ENCODE measurements at places on chromosomes 6 and 20.

GRCh38 chr20:58448958-58449357 is 59.9 kb downstream of the VAPB start:
- DNase-seq = no peak

GRCh38 chr20:40963505-40963845 is 65.1 kb upstream of the TOP1 start:
- no peak for DNase-seq

DNA sequence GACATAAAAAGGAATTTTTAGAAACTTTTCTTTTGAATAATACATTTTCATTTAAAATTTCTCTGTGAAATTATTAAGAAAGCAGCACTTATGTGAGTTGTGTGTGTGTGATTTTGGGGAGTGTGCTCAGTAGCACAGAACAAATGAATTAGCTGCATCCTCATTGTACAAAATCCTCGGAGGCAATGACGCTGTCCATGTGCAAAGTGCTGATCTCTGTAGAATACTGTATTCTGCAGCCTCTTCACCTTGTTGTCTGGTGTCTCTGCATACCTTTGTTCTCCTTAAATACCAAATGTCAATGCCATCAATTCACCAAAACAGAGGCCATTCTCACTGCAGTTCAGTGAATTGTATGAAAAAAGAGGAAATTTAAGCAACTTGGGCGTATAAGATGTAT is 838.4 kb downstream of the QKI start:
- DNase-seq = no peak

GRCh38 chr6:138308731-138309110 is 69.0 kb upstream of the SMIM28 start:
- DNase-seq = no peak

- DNase-seq = no peak
Observed at GRCh38 chr6:95387845-95388244, 189.5 kb upstream of the MANEA start.

GRCh38 chr20:1033751-1034414 is 31.8 kb upstream of the RSPO4 start:
- DNase-seq = no peak

- no peak for DNase-seq
Observed at GRCh38 chr6:170160031-170160627, 130.7 kb downstream of the DLL1 start.

DNA sequence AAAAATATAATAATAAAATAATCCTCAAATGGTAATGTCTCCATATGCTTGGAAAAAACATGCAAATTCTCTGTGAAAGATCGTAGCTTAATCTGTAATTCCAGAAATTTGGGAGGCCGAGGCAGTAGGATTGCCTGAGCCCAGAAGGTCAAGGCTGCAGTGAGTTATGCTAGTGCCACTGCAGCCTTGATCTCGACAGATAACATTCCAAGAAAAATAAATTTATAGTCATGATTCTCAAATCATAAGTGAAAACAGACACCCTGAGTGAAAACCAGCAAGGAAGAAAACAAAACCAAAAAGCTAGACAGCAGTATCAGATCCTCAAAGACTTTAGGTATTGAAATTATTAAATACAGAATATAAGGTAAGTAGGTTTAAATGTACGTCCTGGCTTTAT is 3.8 kb upstream of the MUC21 start:
- no peak for DNase-seq

GRCh38 chr6:144066741-144067484 is 28.5 kb downstream of the SF3B5 start:
- DNase-seq = no peak

DNA sequence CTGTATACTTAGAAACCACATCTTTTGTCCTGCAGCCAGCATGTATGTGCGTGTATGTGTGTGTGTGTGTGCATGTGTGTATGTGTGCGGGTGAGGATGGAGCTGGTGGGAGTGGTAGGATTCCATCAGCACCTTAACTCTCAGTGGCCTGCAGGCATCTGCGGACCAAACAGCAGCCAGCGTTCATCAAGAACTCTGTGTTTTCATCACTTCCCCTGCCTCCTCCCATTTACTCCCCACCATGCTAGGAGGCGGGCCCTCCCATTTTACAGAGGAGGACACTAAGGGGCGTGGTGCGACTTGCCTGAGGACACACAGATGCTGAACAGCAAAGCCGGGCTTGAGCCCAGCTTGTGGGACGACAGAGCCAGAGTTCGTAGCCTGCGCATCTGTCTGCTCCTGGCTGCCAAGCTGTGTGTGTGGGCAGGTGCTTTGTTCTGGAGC is 8.9 kb downstream of the VSTM2L start:
- DNase-seq = no peak

DNA sequence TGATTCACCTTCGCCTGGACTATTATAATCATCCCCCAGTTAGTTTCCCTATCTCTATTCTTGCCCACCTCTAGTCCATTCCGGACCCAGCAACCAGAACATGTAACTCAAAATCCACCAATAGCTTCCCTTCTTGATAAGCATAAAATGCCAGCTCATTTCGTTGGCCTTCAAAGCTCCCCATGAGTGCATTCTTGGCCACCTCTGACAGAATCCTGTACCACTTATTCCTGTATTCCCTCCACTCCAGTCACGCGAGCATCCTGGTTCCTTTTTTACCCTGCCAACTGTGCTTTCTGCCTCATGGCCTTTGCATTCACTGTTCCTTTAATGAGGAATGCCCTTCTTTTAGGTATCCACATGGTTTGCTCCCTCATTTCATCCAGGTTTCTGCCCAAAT is 36.7 kb downstream of the CYP24A1 start:
- no peak for DNase-seq

DNA sequence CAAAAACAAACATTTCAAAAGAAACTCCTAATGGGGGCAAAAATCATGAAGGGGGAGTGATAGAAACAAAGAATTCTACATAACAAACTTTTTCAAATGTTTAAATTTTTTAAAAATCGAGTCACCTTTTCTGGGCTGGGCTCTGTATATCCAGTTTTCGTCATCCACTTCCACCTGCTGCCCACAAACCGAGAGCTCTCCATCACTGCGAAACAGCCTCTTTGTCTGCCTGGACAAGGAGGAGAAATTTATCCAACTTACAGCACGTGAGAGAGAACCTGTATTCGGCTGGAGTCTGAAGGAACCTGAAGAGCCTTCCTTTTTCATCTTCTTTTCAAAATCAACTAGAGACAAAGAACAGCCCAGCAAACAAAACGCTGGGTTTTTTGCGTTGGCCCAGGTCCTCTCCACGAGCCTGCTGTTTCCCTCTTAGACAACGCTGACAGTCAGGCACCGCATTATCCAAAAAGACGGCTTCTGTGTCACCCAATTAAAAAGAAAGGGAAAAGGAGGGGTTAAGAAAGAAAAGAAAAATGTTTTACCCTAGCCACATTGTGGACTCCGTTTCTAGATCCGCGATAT is 72.4 kb upstream of the NHSL1 start:
- no peak for DNase-seq

GRCh38 chr20:378961-379336 is 1.6 kb upstream of the TRIB3 start:
- no peak for DNase-seq

GRCh38 chr6:90079560-90080490 is 185.6 kb downstream of the GJA10 start:
- no peak for DNase-seq

DNA sequence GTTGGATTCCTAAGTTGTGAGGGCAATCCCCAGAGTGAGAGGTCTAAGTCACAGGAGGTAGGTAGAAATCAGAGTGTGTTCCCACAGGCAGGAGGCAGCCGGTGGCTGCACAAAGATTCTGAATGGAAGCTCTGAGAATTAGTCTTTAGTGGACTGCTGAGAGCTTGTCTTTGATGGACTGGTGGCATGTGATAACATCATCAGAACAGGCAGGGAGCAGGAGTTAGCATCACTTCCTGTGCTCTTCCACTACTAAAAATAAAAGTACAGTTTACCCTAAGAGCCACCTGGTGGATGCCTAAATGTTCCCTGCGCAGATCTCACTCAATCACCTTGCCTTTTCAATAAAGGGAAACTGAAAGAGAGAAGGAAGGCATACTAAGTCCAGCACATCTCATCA is 294.6 kb upstream of the POU3F2 start:
- no peak for DNase-seq

GRCh38 chr6:91449539-91449938 is 862.7 kb upstream of the MAP3K7 start:
- no peak for DNase-seq

DNA sequence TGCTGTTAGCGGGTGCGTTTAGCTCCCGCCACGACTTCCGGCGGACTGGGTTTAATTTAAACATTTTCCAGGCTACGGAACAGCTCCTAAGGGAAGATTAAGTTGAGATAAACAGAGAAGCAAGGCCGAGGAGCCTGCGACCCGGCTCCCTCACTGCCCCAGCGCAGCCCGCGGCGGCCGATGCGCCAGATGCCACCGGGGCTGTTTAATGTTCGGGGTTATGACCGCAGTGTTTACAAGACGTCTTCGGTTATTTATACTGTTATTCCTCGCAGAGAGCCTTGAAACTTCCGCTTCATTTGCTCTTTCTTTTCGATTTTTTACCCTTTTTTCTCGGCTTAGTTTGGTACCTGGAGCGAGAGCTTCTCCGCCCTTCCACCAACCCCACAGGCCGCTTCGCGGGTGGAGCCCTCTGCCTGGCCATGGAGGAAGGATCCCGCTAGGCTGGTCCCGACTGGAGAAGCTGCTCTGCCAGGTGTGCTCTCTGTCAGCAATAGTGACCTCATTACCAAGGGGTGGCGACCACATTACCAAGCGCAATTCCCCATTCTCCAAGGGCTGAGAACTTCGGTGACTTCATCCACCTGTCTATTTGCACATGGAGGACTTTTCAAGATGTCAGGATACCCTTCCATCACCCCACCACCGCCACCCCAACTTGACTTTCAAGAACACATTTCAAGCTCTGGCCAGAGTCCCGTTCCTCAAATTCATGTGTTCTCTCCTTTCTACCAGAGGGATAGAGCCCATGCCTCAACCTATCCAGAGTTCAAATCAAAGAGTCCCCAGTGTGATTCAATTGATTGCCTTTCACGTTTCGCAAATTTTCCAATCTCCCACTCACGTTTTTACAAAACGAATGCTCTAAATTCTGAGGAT is 4.1 kb downstream of the TCF21 start:
- no peak for DNase-seq

DNA sequence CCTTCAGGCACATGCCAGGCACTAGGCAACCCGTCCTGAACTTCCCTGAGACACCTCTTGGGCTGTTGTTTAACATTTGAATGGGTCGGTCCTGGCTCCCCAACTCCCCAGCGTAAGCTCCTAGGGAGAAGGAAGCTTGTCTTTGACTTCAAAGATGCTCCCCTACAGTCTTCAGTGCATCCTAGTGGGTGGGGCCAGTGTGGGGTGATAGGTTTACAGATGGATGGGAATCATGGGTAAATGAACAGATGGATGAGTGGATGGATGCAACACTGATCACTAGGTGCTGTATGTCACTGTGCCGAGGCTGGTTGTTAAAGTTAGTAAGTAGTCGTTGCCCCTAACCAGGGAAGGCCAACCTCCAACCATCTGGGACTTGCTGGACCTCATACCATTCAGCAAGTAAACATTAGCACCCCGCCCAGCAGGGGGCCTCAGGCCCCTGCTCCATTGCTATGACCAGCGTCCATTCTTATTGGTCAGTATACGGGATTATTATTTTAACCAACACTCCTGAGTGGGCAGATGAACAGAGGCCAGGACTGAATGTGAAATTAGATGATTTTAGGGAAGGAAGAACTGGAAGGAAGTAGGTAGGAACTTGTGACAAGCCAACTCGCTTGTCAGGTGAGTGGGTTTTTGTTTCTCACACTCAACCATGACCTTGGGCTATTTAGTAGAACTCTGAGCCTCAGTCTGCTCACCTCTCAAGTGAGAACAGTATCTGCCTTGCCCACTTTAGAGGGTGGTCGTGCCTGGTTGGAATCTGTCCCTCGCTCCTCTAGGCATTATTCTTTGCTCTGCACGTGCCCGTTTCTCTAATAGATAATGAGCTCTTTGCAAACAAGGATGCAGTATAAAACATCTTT is 82.9 kb upstream of the FOXP4 start:
- no peak for DNase-seq

DNA sequence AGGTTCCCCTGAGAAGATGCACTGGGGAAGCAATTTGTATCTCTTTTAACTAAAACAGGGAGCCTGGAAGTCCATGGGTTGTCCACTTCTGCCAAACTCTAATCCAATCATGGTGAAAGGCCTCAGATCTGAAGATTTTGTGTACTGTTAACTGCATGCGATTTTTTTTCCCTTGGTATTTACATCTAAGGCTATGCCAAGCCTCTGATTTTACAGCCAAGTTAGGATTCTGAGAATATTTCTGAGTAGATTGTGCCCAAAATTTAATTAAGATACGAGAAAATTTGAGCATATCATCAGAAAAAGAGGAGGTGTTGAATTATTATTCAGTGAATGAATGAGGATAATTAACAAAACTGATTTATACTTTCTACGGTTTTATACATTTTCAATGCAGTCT is 34.0 kb downstream of the BTBD3 start:
- no peak for DNase-seq

- DNase-seq = no peak
Observed at GRCh38 chr6:111585974-111586315, 19.7 kb downstream of the TRAF3IP2 start.

DNA sequence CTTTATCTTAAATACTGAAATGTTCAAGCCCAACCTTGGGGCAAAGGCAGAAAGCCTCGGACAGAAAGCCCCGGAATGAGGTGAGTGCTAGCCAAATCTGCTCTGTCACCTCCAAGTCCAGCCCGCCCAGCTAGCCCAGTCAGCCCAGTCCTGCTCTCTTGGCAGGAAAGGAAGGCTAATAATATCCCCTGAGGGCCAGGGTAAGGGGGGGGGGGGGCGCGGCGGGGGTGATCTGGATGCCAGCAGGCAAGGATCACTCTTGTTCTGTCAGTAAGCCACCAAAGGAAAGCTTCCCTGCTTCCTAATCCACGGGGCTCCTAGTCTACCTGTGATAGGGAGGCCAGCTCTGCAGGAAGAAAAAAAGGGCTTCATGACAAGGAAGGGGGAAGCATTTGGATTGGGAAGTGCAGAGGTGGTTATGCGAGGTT is 1.1 kb downstream of the NDRG3 start:
- DNase-seq = no peak

- DNase-seq = no peak
Observed at GRCh38 chr6:83514866-83515466, 2.6 kb downstream of the PRSS35 start.

GRCh38 chr20:43564993-43565757 is 6.3 kb downstream of the SGK2 start:
- DNase-seq = no peak

- DNase-seq = no peak
Observed at GRCh38 chr20:51966296-51966971, 164.1 kb upstream of the SALL4 start.

DNA sequence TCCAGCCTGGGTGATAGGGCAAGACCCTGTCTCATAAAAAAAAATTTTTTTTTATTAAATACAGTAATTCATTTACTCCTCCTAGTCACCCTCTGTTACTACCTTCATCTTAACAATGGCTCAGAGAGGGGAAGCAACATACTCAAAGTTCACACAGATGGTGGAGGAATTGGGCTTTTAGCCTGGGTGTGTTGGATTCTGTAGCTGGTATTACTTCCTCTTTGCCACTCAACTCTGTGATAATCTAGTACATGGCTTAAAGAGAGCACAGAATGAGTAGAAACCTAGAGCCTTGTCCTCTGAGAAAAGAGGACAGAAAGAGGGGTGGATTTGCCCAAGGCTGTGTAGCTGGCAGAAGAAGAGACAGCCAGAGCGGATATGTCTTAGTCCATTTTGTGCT is 96.6 kb downstream of the DLGAP4 start:
- DNase-seq = no peak

Measured in activated CD4-positive, CD25-positive, alpha-beta regulatory T cell treated with anti-CD3 and anti-CD28 coated beads, Interleukin-2, amount 50 U/mL, for 16 hours (primary cell).